ENCODE measurements at places on chromosomes 7 and 10. TPM values are rescaled to one million over a fixed set of nuclear protein-coding genes. Genes with fewer than 3 reads are reported as not detected.

Gene CISD1
- polyA plus RNA-seq = 25.7 TPM

Gene PLXDC2
- 3.2 TPM for polyA plus RNA-seq

Gene LRRC4
- 0.55 TPM for polyA plus RNA-seq

Gene MRLN
- polyA plus RNA-seq = not detected

Gene TAF5
- 1.9 TPM for polyA plus RNA-seq

Gene ERLIN1
- 31.5 TPM for polyA plus RNA-seq

Gene BICC1
- polyA plus RNA-seq = 5.1 TPM

Gene RAB19
- polyA plus RNA-seq = not detected

Gene MARVELD1
- 68.1 TPM for polyA plus RNA-seq

Gene HOXA11
- polyA plus RNA-seq = 0.04 TPM

Gene EMX2
- not detected for polyA plus RNA-seq

Gene GHRHR
- not detected for polyA plus RNA-seq

DNA sequence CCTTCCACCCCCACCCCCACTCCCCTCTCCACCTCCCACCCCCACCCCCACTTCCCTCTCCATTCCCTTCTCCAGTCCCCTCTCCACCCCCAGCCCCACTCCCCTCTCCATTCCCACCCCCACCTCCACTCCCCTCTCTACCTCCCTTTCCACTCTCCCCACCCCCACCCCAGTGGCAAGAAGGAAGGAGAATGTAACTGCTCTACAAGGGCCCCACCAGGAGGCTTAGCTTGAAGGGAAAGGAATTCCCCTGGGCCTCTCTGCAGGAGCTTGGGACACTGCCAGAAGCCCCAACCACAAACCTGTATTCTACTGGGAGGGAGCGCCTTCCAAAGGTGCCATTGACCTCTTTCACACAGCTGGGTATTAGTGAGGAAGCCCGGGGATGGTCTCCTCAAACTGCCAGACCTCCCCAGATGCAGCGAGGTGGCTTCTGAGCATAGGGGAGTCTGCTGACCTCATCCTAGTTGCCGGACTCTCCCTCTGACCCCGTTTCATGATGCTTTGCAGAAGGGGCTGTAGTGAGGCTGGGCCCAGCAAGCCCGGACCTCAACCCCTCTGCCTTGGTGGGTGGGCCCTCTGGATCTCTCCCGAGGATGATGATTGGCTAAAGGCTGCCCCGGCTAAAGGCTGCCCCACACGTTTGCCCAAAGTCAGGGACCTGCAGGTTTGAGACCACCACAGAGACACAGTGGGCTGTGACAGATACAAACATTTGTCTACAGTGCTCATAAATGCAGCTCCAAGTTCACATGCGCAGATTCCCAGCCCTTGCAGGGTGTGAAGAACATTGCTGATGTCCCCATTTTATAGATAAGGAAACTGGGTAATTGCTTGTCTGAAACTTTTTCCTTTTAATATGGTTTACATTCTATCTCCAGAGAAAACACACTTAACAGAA lies 2.9 kb downstream of the DEPP1 start:
- DNase-seq = peak; percentile 76

GRCh38 chr7:117296066-117296465 lies 26.8 kb downstream of the WNT2 start:
- DNase-seq = no peak

DNA sequence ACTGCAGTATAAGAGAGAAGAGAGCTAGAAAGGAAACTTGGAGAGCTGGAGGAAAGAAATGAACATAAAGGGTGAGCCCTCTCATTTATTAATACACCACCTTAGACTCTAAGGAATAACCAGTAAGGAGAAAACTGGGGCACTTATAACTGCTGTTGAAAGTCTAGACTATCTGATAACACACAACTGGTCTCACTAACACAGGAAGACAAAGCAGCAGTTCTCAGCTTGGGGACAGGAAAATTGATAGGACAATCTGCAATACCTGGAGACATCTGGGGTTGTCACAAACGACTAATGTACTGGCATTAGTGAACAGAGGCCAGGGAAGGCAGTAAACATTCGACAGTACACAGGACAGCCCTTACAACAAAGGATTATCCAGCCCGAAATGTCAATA lies 6.8 kb downstream of the ELMO1 start:
- DNase-seq = no peak

GRCh38 chr10:93113042-93113441 lies 39.3 kb downstream of the CYP26A1 start:
- no peak for DNase-seq

- DNase-seq = no peak
Observed at GRCh38 chr7:154776350-154776749, 226.6 kb downstream of the PAXIP1 start.

DNA sequence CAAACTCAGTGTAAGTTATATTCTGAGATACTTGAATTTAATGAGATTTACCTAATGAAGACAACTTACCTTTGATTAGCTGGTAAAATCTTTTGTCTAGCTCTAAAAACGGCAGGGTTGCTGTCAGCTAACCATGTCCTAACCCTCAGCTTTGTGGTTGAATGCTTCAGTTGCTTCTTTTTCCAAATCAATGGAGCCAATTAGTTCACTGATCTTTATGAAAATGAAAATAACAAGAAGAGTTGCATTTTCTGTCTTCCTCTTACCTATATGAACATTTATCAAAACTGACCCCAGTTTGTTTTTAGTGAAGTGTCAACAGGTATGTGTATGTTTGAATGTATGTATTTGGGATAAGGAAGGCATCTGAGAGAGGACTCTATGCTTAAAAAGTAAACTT lies 253.1 kb upstream of the MTPN start:
- DNase-seq = no peak

- DNase-seq = no peak
Observed at GRCh38 chr7:94398841-94399240, 4.1 kb downstream of the COL1A2 start.

DNA sequence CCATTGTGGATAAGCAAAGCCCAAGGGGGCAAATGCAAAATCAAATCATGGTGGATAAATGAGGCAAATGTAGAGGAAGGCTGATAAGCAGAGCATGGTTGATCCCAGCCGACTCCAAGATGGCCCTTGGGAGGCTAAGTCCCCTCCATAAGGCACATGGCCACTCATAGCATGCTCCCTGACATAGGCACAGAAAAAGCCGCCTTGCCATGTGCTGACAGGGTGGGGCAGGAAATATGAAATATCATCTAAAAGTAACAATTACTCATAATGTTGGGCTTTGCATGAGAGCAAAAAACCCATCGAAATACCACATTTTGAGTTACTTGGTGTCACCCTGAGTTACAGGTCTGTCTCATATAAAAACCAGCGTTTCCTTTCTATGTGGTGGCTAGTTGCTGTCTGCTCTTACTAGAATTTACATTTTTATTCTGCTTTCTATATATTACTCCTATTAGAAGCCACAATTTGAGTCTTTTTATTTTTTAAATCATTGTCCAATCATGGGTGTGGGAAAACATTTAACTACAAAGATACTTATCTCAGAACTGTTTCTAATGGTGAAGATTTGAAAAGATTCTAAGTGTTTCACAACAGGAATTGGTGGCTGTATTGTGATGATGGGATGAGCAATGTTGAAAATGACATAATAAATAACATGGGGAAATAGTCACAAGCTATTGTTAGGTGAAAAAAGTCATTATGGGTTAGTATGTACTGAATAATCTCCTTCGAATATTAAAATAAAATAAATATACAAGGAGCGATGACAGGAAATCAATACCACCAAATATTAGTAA lies 102.7 kb downstream of the CUBN start:
- DNase-seq = peak; percentile 32

GRCh38 chr10:74282151-74282847 lies 131.3 kb downstream of the ADK start:
- peak; percentile 69 for DNase-seq

GRCh38 chr7:32900433-32900995 lies 9.0 kb upstream of the KBTBD2 start:
- DNase-seq = no peak

DNA sequence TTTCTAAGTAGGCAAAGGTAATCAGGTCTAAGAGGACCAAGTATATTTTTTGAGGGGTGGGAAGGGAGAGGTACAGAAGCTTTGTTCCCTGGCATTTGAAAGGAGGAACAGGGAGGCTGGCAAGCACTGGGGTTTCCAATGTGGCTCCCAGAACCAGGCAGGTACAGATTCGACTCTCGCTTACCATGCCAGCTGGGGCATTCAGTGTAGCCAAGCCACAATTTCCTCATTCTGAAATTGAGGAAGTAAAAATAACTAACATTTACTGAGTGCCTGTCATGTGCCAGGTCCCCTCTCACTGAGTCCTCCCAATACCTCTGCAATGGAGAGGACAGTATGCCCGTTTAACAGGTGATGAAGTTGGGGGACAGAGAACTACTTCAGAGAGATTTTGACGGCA lies 45.9 kb upstream of the BET1 start:
- no peak for DNase-seq

GRCh38 chr7:26309089-26309488 lies 17.4 kb downstream of the SNX10 start:
- DNase-seq = no peak

- peak; percentile 100 for DNase-seq
Observed at GRCh38 chr7:101882595-101883564, 65.5 kb downstream of the CUX1 start.

- peak; percentile 75 for DNase-seq
Observed at GRCh38 chr7:74429153-74429747, 24.5 kb upstream of the GTF2IRD1 start.

- DNase-seq = no peak
Observed at GRCh38 chr10:71975087-71975870, 11.1 kb downstream of the CHST3 start.

DNA sequence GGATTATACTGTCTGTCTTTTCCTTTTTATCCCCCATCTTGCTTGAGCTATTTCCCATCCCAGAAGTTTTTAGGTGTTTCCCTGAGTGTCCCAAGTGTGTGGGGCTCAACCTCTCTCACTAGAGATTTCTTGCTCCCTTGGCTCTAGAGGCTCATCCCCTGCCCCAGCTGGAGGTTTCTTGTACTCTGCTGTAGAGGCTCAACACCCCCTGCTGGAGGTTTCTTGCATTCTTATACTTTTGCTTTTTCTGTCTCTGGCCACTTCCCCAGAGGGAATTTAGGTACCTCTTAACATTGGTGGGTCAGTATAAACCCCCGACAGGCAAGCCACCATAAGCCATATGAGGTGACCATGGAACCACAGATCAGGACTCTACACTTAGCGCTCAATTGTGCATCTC lies 114.2 kb upstream of the FAM3C start:
- DNase-seq = no peak

GRCh38 chr10:28738200-28738599 lies 60.9 kb downstream of the BAMBI start:
- no peak for DNase-seq

DNA sequence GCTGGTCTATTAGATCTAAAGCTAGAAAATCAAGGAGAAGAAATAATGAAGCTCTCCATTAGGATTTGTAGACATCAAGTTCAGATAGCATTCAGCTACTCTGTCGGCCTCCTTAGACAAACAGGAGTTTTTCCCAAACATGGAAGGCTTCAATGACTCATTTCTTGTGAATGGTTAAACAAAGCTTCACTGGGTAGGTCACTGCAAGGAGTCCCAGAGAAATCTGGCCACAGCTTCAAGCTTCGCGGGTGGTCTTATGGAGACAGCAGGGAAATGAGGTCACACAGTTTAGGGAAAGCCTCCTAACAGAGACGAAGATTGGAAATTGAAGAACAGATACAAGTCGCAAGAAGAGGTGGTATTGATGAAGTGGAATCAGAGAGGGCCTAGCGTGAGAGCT lies 22.6 kb upstream of the LRRC72 start:
- peak; percentile 81 for DNase-seq

DNA sequence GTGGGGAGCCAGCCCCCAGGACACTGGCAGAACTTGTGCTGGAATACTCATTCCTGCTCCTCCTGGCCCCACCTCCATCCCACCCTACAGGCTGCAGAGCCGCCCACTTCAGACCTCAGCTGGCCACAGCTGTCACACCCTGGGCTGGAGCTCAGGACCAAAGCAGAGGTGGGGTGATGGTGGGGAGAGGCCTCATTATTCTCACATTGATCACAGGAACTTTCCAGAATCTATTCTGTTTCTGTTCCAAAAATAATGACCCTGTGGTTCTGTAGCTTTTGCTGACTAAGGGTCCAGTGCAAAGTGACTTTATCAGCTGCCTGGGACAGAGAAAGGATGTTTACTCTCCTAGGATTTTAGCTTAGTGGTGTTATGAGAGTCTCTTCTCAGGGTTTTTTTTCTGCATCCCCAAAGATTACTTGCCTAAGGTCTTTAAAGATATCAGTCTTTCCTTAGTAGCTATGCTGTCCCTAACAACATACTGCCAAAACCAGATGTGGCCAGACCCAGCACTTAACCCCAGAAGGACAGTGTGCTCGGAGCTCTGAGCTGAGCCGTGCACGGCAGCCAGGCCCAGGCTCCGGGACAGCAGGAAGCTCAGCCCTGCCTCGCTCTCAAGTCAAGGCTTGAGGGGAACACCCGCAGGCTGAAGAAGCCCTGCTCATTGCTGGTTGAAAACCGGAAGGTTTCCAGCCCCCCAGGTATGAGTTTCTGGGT lies 223.3 kb downstream of the MLLT10 start:
- DNase-seq = no peak

DNA sequence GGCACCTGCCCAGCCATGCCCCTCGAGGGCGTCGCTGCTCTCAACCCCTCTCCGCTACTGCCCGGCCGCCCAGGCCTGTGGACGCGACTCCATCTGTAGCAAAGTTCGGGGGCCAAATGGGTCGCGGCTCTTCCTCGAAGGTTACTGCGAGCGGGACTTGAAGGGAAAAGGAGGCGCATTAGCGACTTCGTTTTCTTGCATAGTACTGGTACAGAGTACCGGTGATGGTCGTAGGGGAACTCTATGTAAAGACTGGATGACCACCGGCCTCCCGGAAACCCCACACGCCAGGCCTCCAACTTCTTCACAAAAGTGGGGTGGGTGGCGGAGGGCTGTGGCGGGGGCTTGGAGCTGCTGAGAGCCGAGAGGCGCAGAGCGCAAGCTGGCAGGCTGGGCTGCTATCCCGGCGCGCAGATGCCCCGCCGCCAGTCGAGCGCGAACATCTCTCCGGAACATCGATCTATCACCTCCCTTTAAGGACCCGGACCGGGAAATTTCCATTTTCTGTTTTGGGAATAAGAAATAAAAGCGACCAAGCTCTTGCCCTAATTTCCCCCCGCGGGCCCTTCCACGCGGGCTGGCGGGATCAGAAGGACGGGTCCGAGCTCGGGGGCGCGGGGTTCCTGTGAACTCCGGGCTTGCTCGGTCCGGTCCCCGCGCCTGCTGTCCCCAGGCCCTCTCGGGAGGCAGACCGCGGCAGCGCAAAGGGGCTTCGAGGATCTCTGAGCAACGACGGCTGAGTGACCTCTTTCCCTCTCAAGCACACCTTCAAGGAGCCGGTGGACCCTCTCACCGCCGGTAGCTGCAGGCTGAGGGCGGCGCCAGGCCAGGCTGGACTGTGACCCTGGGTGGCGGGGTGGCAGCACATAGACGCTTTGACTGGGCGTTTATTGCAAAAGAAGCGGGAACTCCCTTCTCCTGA lies 12.2 kb upstream of the FEZF1 start:
- no peak for DNase-seq

- peak; percentile 79 for DNase-seq
Observed at GRCh38 chr10:24556750-24557742, 166.6 kb downstream of the ARHGAP21 start.

- DNase-seq = no peak
Observed at GRCh38 chr10:123970207-123970926, 78.8 kb upstream of the CPXM2 start.

Measured in IMR-90 (cell line).